ENCODE measurements at places on chromosomes 3 and 15.
A peak's percentile ranks its signal among the peaks of the same experiment; 100 is the strongest.

DNA sequence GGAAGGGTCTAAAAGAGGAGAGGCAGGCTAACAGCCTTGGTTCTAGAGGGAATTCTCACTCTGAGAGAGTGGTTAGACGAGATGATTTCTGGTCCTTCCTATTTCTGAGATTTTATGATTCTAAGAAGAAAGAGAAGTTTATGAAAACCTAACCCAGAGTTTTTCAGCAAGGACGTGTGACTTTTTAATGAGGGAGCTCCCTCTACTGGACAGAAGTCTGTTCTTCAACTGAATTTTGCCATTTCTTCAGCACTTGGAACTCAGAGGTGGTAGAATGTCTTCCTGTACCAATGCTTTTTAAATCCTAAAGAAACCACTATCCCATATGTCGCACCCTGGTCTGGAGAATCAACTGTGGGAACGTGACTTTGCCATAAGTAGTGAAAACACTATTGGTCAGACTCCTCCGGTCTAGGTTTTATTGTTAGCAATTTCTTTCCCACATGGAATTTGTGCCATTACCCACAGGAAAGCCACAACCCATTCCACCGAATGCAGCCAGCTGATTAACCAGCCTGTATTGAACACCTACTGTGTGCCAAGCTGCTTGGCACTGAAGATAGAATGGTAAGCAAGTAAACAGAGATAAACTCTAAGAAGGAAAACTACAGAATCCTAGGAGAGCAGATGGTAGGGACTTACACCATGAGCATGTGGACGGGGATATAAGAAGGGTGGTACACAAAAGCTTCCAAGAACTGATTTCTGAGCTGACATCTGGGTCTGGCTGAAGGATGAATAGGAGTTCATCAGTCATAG is 199.5 kb upstream of the LMCD1 start:
- DNase-seq = no peak

GRCh38 chr3:170358042-170359010 is 811 bp downstream of the SKIL start:
- no peak for DNase-seq

GRCh38 chr15:42092398-42093318 is 1.7 kb downstream of the PLA2G4D start:
- DNase-seq = no peak

GRCh38 chr15:29138260-29138659 is 131.4 kb downstream of the NSMCE3 start:
- no peak for DNase-seq

GRCh38 chr3:48598323-48599076 is 3.4 kb upstream of the COL7A1 start:
- no peak for DNase-seq

- DNase-seq = no peak
Measured at GRCh38 chr15:78450285-78450858, 12.4 kb downstream of the IREB2 start.

DNA sequence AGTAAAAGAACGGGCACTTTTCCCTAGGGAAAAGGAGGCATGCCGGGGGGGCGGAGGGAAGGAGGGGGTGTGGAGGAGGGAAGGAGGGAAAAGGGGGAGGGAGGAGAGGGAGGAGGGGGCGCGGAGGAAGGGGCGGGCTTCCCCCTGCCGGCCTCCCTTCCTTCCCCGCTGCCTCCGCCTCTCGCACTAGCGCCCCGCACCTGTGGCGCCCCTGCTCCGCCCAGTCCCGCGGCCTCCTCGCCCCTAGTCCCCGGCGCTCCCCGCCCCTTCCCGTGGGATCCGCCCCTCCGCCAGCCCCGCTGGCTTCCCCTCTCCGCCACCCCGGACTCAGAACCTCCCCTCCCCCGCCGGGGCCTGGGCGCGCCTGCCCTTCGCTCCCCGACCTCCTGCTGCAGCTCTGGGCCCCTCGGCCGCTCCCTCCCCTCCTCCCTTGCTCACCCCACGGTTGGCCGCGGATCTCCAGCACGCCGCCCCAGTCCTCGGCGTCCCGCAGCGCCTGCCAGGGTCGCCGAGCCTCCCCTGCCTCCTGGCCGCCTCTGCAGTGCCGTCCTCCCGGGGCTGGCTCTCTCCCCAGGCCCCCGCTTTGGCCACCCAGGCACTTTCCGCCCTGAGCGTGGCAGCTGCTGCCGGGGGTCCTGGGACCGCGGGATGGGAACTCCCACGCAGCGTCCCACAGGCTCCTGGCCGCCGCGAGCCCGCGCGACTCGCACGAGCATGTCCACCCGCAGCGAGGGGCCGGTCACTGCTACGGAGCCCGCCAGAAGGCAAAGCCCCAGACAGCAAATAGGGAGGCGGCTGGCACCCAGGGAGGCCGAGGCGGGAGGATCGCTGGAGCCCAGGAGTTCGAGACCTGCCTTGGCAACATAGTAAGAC is 147.4 kb downstream of the TJP1 start:
- no peak for DNase-seq

DNA sequence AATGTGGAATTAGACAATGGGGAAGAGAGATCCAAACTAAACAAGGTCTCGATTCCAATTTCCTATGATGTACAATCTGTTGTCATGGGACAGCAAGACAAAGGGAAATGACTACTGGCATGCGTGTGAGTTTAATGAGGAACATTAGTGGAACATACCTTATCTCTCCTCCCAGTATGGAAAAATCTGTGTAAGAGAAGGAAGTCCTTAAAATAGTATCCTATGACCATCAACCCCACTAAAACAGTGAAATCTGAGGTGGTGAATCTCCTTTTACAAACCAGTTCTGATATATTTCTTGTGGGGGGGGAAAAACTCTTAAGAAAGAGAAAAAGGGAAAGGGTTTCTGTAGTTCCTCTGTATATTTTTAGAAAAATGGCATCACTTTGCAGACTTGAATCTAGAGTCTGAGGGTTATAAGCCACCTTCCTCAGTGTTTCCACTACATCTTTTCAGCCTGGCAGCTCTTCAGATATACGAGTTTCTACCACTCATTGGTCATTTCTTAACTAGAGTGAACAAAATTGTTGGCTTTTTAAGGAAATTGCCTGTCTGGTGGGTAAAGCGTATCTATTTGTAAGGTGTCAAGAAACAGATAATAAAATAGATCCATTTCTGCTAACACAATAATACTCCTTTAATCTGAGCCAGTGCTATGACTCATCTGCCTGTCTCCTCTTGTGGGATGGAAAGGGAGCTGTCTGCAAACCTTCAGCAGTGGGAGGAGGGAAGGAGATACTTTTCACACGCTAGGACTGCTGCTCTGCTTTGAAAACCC is 3.0 kb upstream of the TNFAIP8L3 start:
- DNase-seq = no peak

DNA sequence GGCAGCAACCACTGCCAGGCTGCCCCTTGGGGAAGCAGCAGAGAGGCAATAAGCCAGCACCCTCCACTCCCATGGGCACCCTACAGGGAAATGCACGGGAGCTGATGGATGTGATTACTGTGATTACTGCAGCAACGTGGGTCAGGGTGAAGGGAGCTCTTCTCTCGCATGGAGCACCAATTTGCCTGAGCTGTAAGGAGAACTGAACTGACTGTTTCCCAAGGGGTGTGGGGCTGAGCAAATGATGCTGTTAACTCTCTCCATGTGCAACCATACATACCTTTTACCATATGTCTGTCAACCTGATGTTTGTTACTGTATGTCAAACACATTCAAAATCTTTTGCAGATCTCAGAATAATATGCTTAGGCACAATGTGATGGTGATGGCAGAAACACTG is 680.6 kb downstream of the SQOR start:
- DNase-seq = no peak

DNA sequence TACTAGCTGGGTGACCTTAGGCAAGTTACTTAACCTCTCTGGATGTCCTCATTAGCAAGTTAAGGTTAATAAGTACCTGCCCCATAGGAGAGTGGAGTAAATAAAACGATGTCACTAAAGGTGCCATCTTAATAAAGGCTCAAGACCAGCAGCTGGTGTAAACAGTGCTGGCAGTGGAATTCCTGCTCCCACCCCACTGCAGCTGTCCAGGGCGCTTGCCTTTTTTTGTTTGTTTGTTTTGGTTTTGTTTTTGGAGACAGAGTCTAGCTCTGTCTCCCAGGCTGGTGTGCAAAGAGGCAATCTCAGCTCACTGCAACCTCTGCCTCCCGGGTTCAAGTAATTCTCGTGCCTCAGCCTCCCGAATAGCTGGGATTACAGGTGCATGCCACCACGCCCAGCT is 28.9 kb downstream of the IDH3A start:
- DNase-seq = no peak

DNA sequence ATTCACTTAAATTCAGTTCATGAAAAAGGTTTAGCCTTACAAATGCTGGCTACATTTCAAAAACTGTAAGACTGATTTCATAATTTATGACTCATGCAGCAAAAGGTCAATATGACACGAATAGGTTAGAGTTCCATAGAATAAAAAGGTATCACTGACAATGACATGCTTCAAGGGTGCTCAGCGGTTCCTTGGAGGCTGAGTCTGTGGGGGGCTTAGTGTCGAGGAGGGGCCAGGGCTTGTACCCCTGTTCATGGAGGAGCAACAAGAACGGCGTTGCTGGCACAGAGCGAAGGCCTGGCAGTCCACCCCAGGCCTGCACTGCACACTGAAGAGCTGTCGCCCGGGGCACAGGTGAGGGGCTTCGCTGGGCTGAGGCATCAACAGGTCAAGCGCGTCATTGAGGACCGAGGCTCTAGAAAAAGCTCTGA is 174.2 kb downstream of the NR1D2 start:
- no peak for DNase-seq

- no peak for DNase-seq
Measured at GRCh38 chr3:193782276-193782647, 189.3 kb downstream of the OPA1 start.

DNA sequence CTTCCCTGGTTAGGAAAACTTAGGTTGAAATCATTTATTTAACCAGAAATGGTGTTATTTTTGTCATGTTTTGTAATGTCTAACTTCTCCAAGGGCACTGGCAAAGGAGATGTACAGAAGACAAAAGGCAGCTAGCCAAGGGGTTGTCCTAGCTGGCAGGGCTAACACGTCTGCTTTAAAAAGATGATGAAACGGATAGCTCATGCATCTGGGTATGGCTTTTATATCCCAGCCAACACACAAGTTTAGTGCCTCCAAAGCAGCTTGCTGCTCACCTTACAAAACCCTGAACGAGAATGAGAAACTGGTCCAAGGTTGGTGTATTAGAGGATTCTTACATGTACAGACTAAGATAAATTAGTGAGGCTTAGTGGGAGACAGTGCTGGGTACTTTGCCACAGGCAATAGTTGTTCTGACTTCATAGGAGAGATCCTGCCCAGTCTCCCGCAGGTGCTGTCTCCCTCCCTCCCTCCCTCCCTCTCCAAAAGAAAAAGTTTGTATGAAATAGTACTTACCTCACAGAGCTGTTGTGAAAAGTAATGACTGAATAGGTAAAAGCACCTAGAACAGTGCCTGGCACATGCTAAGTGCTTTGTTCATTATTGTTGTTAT is 47.8 kb downstream of the KCNMB2 start:
- DNase-seq = no peak

- DNase-seq = peak; percentile 6
Measured at GRCh38 chr3:131794766-131795388, 239.9 kb downstream of the CPNE4 start.

DNA sequence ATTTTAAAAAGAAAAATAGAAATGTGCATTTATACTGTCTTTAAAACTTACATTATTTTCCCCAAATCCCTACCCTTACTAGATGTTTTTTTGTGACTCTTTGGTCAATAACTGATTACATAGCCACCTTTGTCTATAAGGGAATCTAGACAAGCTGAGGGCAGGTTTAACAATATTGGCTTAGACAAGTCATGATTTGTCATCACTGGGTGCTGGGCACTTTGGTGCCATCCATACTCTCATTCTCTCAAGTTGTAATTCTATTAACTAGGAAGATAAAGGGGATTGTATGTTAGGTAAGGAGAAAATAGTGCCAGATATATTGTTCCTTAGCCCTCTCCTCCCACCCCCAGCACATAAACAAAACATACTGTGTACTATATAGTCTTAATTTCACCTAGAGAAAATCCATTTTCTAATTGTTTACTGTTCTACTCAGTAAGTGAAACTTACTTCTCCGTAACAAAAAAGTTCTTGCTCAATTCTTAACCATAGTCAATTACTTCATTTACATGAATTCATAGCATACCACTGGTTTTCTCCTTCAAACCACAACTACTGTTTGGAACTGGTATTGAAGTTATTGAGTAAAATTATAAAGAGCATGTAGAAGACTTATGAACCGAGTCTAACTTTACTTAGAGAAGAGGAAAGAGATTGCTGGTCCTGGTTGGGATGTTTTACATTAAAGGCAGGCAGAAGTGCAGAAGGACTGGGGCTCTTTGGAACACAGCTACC is 877.1 kb downstream of the PDCD6IP start:
- no peak for DNase-seq

- no peak for DNase-seq
Measured at GRCh38 chr3:128813097-128813496, 66.3 kb upstream of the ACAD9 start.

GRCh38 chr3:58116985-58117384 is 93.8 kb downstream of the DNASE1L3 start:
- DNase-seq = no peak

- peak; percentile 19 for DNase-seq
Measured at GRCh38 chr3:195451373-195452015, 8.7 kb upstream of the ACAP2 start.

DNA sequence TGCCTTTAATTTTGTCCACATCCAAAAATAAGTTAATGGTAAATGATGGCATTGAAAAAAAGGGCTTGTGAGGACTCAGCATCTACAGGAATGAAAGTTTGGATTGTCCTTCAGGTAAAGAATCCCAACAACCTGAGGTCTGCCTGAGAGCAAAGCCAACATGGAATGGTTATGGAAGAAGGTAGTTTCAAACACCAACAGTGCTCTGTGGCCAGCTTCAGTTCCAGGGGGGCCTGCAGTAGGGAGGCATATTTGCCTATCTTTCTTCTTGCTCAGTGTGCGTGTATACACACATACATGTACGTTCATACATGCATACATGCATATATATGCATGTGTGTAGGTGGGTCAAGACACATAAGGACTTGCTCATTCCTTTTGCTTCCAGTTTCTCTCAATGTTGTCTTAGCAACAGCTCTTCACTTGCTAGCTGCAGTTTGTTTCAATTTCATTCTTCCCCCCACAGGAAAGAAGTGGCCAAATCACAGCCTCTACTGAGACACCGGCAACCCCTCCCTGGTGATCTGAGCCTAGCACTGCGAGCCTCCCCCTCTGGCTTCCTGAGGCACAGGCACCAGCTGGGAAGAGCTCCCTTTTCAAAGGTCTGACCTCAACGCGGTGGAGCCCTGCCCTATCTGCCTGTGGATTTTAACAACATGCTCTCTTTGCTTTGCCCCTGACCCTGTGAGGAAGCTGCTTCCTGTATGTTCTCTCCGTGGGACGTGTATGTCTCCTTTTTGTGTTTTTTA is 146.2 kb downstream of the KLF13 start:
- DNase-seq = peak; percentile 40
